ENCODE measurements at places on chromosomes 2 and 18. TPM values are rescaled to one million over a fixed set of nuclear protein-coding genes. Genes with fewer than 3 reads are reported as not detected.

Gene C2orf78
- not detected for total RNA-seq

Gene RETREG2
- 110 TPM for total RNA-seq

Gene GPR35
- 0.26 TPM for total RNA-seq

Gene ANKRD62
- total RNA-seq = 0.13 TPM

Gene TMEM169
- 0.51 TPM for total RNA-seq

Gene CRYBA2
- total RNA-seq = not detected

Gene NLRC4
- 0.53 TPM for total RNA-seq

Gene ICOS
- total RNA-seq = not detected

Gene ZNF519
- total RNA-seq = 1.3 TPM

Gene DYNAP
- total RNA-seq = not detected

Gene DTNB
- total RNA-seq = 8.4 TPM

Gene CDK15
- 0.26 TPM for total RNA-seq

Gene LCT
- under 0.01 TPM for total RNA-seq

Gene GALR1
- total RNA-seq = not detected

Gene TEX44
- total RNA-seq = not detected

Gene RAB12
- total RNA-seq = 61.3 TPM

Gene CHRNG
- not detected for total RNA-seq

Gene PTCD3
- total RNA-seq = 57.2 TPM

Gene SLC9A4
- 0.13 TPM for total RNA-seq

Gene UGT1A8
- under 0.01 TPM for total RNA-seq

Gene RNU2-63P
- 26.9 TPM for total RNA-seq

Data from bronchial epithelial cell (primary cell).